Stimulated activated CD4-positive, alpha-beta T cell treated with anti-CD3 and anti-CD28 coated beads, Interleukin-1b, Interleukin-23, amount 100 ng/mL, for 4 hours (primary cell): ENCODE measurements at places on chromosomes 3 and 15.

GRCh38 chr3:127002195-127003174 lies 19.6 kb downstream of the PLXNA1 start:
- DNase-seq: no peak

DNA sequence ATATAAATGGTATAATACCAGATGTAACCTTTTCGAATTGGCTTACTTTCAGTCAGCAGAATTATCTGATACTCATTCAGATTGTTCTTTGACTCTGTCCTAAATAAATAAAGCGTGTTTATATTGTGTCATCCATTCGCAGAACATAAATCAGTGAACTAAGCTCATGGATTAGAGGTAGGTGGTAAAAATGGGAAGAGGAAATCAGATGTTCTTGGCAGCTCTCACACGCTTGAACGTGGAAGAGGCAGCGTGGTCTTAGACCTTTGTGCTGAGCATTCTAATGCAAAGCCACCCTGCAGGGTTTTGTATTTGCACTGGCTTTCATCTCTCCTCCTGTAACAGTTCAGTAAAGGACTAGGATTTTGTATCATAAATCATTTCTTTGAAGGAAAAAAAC lies 441.4 kb downstream of the GABRG3 start:
- DNase-seq: no peak

GRCh38 chr3:85394424-85394823 lies 435.6 kb downstream of the CADM2 start:
- DNase-seq: no peak

DNA sequence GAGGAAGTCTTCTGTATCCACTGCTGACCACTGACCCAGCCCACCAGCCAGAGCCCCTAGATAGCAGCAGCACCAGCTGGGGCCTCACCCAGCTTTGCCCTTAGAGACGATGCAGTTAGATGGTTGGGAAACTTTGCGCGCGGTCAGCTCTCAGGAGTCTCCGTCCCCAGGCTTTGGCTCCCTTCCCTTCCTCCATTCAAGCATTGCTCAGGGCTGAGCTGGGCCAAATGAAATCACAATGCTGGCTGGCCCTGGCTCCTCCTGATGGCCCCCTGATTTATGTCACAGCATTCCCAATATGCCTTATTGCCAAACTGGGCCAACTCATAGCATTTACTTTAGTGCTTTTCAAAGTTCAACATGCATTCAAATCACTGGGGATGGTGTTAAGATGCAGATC lies 34.6 kb upstream of the RHCG start:
- DNase-seq: no peak

DNA sequence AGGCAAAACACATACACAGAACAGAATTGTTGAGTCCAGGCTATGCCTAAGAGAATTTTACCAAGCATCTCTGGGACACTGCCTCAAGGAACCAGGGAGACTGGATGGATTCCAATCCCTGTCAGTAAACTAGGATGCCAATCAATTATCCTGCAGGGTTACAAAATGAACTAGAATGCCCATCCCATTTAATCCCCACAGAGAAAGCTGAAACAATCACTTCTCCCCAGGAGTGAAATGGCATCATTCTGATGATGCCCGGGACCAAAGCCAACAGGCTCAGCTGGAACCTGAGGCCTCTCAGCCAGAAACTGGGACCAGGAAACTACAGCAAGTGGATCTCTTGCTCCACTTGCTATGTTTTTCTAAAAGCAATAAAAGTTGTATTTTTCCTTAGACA lies 130.0 kb upstream of the TJP1 start:
- DNase-seq: no peak

DNA sequence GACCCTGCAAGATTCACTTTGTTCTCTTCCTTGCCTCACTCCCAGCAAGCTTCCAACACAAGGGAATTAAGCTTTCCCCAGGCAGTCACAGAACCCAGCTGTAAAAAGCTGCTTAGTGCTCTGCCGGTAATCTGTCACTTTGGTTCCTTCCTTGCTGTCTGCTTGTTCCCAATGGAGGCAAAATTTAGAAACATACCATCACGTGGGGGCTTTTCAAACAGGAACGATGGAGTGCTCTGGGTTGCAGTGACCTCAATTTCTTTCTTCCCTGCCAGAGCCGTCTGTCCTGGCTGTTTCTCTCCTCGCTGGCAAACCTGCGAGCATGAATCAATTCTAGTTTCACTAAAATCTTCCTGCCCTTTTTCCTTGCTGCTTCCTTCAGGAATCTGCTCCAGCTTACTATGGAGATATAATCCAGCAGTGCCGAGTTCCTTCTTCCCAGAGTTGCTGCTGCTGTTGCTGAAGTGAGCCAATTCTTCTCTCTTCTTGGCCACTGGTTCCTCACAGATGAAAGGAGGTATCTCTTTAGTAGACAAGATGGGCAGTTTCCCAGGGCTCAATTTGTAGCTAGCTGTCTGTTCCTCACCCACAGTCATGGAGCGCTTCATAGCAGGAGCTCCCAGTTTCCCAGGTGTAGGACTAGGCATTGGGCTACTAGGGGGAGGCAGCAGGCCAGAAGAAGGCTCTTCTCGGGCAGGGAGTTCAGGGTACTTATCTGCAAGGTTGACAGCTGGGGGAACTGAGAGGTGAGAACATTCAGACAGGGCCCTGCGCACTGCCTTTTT lies 88.1 kb downstream of the DHX30 start:
- DNase-seq: no peak

DNA sequence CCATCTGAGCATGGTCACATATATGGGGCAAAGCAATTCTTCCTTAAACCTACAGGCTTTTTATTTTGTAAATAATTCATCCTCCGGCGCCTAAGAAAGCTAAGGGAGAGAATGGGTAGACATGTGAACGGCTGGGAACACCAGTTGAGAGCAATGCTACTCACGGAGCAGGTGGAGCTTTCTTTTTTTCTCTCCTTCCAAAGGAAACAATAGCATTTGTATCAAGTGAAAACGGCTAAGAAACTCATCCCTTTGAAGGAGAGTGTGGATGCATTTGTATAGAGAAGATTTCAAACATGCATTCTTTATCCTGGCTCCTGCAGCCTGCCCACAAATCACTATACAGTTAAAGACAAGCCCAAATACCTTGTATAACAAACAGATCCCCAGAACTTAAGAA lies 637.8 kb downstream of the MAGI1 start:
- DNase-seq: no peak

DNA sequence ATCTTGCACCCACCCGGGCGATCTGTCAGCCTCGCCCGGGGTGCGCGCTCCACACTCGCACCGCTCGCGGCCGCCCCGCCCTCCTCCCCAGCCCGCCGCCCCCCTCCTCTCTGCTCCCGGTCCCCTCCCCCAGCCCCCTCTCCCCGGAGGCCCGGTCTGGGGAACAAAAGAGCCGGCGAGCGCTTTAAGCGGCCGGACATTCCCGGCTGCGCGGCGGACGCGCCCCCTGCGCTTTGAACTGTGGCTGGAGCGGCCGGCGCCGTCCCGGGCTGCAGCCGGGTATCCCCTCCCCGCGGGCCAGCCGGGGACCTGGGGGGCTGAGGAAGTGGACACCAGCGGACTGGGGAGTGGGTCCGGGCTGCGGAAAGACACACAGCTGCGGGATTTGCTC lies at the start of gene IGDCC3:
Gene IGDCC3 (minus strand): TSS at position 27 of the 391 bp plus-strand sequence. CDS start 214 bp downstream, outside the sequence.
- DNase-seq: no peak

- no peak for DNase-seq
Observed at GRCh38 chr3:170277833-170278580, 55.8 kb downstream of the PRKCI start.

DNA sequence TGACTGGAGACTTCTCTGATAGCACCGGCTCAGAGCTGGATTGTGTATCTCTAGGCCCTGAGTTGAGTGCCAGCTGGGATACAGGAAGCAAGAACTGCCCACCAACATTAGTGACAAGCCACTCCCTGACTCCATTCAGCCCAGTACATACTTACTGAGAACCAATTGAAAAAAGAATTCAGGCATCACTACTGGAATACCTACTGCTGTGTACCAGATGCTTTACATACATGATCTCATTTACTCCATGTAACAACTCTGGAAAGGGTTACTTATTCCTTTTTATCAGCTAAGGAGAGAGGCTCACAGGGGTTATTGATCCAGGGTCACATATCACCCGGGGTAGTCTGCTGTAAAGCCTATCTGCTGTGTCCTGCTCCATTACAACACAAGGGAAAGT lies 1.3 kb upstream of the SYN2 start:
- no peak for DNase-seq

- DNase-seq: no peak
Observed at GRCh38 chr3:14431452-14431916, 29.1 kb downstream of the SLC6A6 start.

- DNase-seq: no peak
Observed at GRCh38 chr3:149245738-149246451, 24.3 kb upstream of the CP start.

DNA sequence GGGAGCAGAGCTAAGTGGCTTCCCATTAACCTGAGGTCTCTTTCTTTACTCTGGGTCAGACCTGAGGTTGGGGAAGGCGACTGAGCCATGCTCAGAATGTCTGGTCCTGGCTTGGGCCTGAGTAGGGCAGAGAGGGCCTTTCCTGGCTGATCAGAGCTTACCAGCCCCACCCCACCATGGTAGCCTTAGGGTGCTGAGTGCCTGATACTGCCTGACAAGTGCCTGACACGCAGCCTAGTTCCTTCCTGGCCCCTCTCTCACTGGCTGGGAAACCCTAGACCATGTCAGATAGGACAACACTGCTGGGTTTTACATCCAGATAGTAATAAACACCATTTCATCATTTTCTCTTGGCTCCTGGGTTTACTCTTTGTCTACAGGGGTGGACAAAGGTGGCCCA lies 25.8 kb upstream of the DOCK3 start:
- no peak for DNase-seq

- DNase-seq: no peak
Observed at GRCh38 chr3:18086760-18087159, 338.4 kb downstream of the SATB1 start.

GRCh38 chr3:42665050-42665878 lies 11.8 kb downstream of the ZBTB47 start:
- DNase-seq: no peak

GRCh38 chr3:183357564-183358079 lies 70.8 kb downstream of the MCF2L2 start:
- DNase-seq: no peak

GRCh38 chr15:31049111-31049510 lies 52.4 kb downstream of the TRPM1 start:
- DNase-seq: no peak

- no peak for DNase-seq
Observed at GRCh38 chr3:127822682-127823425, 539 bp upstream of the MGLL start.

GRCh38 chr15:89423981-89424380 lies 72.4 kb downstream of the RHCG start:
- no peak for DNase-seq

GRCh38 chr15:38682861-38683260 lies 118.2 kb upstream of the RASGRP1 start:
- no peak for DNase-seq

GRCh38 chr3:52233968-52234367 lies 5.0 kb downstream of the TWF2 start:
- no peak for DNase-seq

GRCh38 chr3:126897943-126898342 lies 85.0 kb upstream of the PLXNA1 start:
- no peak for DNase-seq

DNA sequence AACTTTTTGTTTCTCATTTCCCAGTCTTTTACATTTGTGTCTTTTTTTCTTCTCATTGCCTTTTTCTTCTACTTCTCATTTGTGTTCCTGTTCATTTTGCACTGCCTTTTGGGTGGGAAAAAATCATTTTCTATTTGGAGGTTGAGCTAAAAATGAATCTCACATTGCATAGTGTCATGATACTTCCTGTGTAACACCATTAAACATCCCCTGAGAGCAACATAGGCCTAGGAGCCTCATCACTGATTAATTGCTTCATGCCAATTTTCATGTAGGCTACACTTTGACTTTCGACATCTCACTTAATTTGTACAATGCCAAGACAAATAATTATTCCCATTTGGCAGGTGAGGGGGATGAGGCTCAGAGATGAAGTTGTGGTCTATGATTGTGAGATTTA lies 279.2 kb downstream of the EDEM1 start:
- DNase-seq: no peak

- DNase-seq: no peak
Observed at GRCh38 chr3:196268284-196269163, 19.0 kb downstream of the PCYT1A start.
